ENCODE measurements at places on chromosomes 2 and 18.

GRCh38 chr2:229335877-229336346, 64.8 kb upstream of the PID1 start:
- DNase-seq = no peak

DNA sequence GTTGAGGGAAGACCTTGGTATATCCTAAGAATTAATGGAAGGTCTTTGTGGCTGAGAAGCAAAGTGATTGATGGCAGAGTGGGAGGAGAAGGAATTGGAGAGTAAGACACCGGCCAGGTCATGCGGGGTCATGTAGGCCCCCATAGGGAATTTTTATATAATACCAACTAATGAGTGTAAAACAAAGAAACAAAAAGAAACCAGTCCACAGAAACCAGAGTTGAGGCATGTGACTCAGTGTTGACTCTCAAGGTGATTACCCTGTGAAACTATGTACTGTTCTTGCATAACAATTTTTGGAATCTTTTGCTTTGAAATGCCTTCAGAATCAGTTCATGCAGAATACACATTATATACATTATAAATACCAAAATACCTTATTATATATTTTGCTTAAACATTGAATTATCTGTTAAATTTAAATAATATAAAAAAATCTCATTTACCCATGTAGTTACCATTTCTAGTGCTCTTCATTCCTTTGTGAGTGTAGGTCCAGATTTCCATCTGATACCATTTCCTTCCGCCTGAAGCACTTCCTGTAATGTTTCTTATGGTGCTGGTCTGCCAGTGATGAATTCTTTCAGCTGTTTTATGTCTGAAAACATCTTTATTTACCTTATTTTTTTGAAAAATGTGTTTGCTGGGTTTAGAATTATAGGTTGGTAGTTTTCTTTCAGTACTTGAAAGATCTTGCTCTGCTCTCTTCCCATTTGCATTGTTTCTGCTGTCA, 8.6 kb downstream of the CLIP4 start:
- DNase-seq = no peak

GRCh38 chr2:239793086-239793485, 232.1 kb downstream of the NDUFA10 start:
- no peak for DNase-seq

DNA sequence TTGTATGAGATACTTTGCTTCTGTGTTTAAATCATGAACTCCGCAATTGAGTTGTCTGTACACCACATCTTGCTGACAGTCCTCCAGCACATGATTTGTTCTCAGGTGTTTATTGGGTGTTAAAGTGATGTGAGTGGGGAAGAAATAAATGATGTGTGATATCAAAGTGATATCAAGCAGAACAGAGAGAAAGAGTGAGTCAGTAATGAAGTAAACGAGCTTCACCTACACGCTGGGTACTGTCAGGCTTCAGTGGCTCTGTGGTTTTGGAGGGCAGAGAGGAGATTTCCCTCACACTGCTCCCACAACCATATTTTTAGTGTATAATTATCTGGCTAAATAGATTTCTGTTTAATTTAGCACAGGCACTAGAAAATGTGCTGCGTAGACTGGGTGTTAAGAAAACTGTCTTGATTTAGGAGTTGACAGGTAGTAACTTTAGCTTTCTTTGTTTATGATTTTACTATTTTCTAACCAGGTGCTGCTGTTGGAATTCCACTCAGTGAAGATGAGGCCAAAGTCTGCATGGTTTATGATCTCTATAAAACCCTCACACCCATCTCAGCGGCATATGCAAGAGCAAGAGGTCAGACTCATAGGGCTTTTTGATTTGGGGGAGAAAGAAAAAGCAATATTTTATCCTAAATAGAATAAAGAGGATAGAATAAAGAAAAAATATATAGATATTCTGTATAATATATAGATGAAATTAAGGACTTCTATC, 21.2 kb downstream of the ATIC start:
- DNase-seq = no peak

DNA sequence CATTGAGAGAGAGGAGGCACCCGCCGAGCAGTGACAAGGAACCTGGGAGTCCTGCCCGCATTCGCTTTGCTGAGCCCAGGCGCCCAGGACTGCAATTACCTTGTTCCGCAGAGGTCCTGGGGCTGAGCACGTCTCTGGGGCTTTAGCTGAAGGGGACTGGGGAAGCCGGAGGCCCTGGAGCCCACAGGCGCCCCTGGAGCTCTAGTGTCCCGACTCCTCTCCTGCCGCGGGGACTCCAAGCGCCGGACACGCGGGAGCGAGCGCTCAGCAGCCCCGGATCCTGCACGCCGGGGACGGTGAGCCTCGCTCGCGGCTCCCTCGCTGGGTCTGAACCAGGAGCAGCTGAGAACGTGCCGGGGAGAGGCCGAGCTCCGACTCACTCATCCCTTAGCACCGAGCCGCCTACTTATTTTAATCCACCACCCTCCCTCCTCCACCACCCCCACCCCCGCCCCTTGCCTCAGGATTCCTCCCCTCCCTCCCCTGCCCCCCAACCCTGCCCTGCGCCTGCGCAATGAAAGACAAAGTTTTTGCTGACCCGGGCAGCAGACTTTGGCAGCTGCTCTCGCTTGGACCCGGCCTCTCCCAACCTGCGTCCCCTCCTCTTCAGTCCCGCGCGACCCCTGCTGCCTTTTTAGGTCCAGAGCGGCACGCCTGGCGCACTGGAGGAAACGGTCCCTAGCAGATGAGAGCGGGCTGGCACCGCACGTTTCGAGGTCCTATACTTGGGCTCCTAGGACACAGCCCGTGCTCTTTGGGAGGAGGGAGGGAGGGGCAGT, at the start of gene OSR1:
Gene OSR1 (minus strand): TSS at position 382 of the 779 bp plus-strand sequence. CDS start 4,818 bp downstream, outside the sequence.
- no peak for DNase-seq

DNA sequence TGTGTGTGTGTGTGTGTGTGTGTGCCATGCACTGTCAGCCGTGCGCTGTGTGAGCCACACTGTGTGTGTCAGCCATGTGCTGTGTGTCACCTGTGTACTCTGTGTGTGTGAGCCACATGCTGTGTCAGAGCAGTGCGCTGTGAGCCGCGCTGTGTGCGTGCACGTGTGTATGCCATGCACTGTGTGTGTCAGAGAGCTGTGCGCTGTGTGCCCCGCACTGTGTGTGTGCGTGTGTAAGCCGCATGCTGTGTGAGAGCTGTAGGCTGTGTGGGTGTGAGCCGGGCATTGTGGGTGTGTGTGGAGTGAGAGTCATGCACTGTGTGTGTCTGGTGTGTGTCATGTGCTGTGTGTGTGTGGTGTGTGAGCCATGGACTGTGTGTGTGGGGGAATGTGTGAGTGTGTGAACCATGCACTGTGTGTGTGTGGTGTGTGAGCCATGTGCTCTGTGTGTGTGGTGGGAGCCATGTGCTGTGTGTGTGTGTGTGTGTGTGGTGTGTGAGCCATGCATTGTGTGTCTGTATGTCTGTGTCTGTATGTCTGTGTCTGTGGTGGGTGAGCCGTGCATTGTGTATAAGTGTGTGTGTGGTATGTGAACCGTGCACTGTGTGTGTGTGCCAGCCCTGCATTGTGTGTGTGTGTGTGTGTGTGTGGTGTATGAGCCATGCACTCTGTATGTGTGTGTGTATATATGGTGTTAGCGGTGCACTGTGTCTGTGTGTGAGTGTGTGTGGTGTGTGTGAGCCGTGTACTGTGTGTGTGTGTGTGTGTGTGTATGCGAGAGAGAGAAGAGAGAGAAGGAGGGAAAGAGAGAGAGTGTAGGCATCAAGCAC, 106.4 kb upstream of the TPO start:
- no peak for DNase-seq

DNA sequence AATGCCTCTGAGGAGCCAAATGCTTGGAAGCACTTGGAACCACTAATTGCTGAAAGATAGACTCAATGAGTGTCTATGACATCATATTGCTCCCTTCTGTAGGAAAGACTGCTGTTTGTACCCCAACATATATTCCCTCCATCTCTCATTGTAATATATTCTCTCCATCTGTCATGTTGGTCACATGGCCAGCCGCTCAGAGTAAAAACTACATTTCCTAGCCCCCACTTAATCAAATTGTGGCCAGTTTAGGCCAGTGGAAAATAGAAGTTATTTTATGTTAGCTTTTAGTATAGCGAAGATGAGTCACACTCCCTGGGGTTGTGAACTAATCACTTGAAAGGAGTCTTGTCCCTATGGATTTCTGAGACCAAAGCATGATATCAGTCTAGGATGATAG, 160.2 kb downstream of the HNMT start:
- DNase-seq = no peak

GRCh38 chr2:226904592-226904991, 68.7 kb downstream of the RHBDD1 start:
- no peak for DNase-seq

GRCh38 chr18:48913201-48913600, 37.6 kb downstream of the SMAD7 start:
- peak; percentile 24 for DNase-seq

DNA sequence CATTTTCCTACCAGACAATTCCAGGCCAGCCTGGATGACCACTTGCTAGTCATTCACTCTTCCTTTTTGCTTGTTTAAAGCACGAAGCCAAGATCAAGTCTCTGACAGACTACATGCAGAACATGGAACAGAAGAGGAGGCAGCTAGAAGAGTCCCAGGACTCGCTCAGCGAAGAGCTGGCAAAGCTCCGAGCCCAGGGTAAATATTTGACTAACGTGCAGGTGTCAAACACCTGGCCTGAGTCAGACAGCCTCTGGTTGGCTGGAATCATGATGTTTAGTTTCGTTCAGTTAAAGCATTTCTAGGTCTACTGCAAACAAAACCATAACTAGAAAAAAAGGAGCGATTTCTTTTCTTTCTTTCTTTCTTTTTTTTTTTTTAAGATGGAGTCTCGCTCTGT, 44.2 kb upstream of the LYPD6B start:
- DNase-seq = no peak

- no peak for DNase-seq
These were observed 282.9 kb upstream of the RGPD4 start for GRCh38 chr2:107543793-107544192.

GRCh38 chr2:75548036-75548573, 12.6 kb downstream of the EVA1A start:
- DNase-seq = no peak

- no peak for DNase-seq
These were observed 201.5 kb upstream of the PXDN start for GRCh38 chr2:1945819-1946218.

GRCh38 chr2:9211496-9211895, 4.9 kb downstream of the ASAP2 start:
- DNase-seq = no peak

DNA sequence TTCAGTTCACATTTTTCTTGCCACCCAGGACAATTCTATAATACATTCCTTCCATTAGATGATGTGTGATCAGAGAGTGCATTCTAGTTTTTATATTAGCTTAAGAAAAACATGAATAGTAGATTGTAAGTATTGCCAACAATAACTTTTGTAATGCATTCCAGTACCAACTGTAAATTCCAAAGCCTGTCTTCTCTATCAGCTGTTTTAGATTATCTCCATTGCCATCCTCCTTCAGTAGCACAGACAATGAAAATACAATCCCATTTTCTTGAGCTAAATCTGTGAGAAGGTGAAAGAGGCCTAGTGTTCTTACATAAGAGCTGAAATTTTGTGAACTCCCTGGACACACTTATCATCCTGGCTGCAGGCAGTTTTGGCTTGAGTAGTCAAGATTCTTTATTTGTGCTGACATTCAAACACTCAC, 103.9 kb downstream of the CCBE1 start:
- no peak for DNase-seq

DNA sequence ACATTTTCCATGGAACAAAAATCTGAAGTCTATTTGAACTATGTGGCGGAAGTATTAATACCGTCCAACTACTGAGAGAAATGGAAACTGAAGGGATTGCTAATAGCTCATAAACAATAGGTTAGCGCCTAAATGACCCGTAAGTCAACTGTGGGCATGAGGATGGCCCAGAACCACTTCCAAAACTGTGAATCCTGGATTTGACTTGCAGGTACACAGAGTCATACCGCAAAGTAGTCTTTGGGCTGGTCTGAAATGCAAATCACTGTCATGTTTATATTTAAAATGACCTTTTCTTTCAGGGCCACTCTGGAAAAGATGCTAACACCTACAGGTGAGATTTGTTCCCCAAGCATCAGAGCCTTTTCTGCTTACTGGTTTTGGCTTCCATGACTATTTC, 50.6 kb downstream of the STAT4 start:
- no peak for DNase-seq

GRCh38 chr2:109662889-109663288, 48.7 kb downstream of the SOWAHC start:
- DNase-seq = no peak

GRCh38 chr2:236769981-236770671, 200.5 kb downstream of the ACKR3 start:
- no peak for DNase-seq

DNA sequence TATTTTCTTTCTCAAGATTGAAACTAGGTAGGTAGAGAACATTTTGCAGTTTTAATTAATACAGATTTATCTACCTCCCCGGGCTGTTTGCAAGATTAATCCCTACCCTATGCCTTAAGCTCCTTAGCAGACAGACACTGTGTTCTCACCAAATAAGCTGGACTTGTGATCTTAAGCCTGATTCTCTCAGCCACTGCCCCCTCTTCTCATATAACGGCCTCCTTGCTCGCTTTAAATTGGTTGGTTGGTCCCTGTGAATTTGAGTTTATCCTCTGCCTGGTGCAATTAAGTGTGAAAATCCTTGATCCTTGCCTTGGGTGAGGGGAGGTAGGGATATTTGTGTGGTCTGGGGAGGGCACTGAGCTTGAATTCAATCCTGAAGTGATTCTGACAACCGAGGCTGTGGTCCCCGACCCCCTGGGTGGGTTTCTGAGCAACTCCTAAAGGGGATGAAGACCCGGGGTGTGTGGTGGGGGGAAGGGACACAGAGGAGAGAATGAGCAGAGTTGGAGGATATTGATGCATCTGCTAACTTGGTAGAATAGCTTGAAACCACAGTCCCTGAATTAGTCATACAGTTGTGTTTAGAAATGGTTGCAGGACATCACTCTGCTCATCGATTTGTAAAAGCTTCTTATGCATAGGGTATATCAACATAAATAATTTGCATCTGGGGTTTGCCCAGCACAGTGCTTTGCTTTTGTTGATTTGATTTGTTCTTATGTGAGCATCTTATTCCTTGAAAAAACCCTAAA, 36.9 kb upstream of the NCKAP5 start:
- DNase-seq = no peak

DNA sequence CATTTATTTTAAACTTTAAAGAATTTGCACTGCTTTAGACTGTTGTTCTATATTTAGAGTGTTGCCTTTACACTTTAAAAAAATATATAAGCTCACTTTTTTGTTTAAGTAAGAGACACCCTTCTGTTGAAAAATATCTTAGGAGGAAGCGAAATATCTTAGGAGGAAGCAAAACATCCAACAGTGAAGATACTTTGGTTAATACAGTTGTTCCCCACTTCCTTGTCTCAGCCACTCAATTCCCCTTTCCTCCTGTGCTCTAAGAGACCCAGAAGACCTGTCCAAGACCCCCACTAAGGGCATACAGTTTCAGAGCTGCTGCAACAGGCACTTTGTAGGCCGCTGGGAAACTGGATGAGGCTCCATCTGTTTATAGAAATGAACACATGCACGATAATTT, 5.7 kb downstream of the SERPINB8 start:
- DNase-seq = no peak
